ENCODE measurements at places on chromosomes 12 and 14.
A peak's percentile ranks its signal among the peaks of the same experiment; 100 is the strongest.

DNA sequence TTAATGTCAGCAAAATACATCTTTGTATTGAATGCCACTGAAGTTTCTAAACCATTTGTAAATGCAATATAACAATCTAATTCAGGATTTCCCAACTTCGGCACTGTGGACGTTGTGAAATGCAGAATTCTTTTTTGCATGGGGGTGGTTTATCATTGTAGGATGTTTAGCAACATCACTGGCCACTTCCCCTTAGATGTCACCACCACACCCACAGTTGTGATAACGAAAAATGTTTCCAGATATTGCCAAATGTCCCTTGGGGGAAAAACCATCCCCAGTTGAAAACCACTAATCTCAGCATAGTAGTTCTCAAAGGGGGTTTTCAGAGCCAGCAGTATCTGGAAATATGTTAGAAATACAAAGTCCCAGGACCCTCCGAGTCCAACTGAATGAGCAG lies 203.3 kb downstream of the NAV3 start:
- DNase-seq: no peak

- no peak for DNase-seq
Observed at GRCh38 chr12:92722897-92723296, 20.1 kb downstream of the PLEKHG7 start.

GRCh38 chr14:69698572-69698971 lies 68.4 kb upstream of the SRSF5 start:
- DNase-seq: no peak

GRCh38 chr12:93256256-93256969 lies 121.3 kb upstream of the NUDT4 start:
- DNase-seq: no peak

DNA sequence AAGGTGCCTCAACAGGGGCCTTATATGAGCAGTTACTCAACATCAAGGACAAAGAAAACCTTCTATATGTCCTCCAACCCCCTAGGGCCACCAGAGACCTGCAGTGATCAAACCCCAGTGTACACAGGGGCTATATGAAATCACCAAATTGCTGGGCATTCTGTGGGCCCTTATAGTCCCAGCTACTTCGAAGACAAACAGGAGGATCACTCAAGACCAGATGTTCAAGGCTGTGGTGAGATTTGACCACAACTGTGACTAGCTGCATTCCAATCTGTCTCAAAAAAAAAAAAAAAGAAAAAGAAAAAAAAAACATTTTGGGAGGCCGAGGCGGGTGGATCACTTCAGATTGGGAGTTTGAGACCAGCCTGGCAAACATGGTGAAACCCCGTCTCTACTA lies 51.0 kb upstream of the PRB2 start:
- no peak for DNase-seq

DNA sequence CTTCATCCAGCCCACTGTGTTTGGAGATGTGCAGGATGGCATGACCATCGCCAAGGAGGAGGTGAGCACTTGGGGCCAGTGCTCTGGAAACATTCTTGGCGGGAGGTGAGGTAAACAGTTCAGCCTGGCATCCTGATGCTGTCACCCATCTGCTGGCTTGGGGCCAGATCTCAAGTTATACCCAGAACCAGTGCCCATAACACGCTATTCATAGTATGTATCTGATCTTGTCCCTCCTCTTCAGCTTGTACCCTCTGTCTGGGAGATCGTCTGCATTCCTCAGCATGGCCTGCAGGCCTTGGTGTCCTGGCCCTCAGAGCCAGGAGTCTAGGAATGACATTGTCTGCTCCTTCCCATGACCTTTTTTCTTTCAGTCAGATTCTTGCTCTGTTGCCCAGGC lies 31.4 kb downstream of the ALDH2 start:
- DNase-seq: no peak

DNA sequence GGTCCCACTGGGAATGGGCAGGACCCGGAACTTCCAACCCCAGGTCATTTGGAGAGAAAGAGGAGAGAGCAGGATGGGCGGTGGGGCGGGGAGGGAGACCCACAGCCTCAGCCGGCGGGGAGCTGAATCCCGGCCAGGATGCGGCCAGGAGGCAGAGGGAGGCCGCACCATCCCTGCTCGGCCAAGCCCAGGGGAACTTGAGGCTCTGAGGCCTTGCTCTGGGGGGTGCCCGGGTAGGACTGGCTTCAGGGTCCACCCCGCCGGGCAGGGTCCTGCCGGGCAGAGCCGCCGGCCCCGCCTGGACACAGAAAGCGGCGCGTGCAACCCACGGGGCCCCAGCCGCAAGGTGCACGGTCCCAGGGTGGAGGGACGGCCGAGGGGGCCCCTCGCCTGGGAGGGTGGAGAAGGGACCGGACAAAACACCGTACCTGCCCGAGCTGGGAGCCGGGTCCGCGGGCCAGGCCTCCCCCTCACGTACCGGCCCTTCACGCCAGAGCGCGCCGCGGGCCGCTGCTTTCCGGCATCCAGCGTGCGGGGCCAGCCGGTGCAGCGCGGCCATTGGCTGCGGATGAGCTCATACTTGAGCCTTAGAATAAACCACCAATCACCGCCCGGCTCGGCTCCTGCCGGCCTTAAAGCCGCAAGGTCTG lies at the start of gene RPS6KL1:
TSS of gene RPS6KL1 (minus strand) at position 509 of the 650 bp plus-strand sequence. CDS start 1,719 bp downstream, outside the sequence.
- DNase-seq: peak; percentile 98

DNA sequence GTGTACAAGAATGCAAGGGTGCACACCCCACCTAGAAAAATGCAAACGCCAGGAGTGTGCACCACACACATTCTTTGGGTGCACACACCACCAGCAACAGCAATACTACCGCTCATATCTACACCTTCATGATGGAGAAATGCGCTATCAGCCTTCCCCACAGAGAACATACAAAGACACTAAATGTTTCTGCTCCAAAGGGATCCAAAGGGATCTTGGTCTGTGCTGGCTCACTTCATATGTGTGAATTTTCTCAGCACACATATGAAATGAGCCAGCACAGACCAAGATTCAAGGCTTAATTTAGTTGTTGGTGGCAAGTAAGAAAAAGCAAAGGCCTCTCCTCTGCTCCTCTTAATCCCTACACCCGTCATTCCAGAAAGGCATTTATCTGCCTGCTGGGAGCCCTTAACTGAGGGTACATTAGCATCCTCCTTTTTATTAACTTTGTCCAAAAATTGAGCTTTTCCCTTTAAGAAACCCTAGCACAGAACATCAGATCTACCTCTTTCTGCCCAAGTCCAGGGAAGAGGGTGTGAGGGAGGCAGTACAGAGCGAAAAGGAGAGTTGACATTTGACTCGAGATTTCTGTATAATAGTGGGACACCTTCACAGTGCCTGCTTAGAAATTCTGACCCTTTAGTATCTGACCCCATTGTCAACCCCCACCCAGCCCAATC lies 8.3 kb downstream of the BMP4 start:
- DNase-seq: no peak

GRCh38 chr12:49706351-49707127 lies 666 bp downstream of the FMNL3 start:
- no peak for DNase-seq

DNA sequence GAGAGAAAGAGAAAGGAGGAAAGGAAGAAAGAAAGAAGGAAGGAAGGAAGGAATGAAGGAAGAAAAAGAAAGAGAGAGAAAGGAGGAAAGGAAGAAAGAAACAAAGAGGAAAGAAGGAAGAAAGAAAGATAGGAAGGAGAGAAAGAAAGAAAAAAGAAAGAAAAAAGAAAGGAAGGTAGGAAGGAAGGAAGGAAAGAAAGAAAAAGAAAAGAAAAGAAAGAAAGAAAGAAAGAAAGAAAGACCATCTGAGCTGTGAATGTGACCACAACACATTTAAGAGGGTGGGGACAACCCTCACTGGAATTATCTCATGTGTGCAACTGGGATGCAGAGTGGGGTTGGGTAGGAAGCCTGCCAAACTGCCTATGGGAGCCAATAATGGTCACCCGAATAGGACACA lies 36.0 kb upstream of the BATF start:
- DNase-seq: no peak

All from GM12892 (cell line).